ENCODE measurements at places on chromosomes 3 and 15.

DNA sequence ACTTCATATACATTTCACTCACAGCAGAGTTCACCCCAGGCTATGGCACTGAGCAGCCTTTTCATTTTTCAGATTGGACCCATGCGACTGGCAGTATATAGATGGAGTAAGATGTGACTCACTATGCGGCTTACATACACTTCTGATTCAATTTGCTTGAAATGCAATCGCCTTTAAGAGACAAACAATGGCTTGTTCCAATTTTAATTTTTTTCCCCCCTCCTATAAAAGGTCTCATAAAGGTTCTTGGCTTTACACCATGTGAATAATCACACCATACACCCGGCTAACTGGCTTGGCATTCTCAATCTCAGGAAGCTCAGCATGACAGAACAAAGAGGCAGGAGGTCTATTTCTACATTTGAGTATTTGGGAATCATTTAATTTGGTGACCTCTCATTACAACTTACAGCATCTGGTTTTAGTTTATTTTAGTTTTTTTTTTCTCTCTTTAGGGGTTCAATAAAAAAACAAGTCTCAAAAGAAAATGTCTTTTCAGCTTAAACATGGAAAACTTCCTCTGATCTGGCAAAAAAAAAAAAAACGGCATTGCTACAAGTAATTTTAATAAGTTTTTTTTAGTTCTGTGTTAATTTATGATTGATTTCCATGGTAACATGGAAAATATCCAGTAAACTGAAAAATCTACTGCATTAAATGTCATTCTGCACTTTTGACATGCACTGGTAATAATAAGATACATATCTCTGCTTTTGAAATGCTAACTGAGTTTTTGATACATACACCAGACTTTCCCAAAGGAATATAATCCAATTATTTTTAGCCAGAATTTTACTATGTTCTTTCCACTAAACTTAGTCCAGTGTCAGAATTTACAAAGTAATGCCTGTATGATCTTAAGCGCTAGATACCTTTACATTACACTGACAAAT lies 38.8 kb downstream of the GADL1 start:
- DNase-seq: no peak

DNA sequence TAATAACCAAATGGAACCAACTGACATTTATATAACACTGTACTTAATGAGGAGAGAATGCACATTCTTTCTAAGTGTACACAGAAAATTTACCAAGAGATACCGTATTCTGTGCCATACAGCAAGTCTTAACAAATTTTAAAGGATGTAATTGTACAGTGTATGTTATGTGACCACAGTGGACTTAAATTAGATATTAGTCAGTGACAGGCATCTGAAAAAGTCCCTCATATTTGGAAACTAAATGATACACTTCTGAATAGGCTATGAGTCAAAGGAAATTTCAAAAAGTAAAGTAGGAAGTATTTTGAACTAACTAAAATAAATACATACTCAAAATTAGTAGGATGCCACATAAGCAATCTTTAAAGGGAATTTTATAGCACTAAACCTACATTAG lies 59.6 kb upstream of the P3H2 start:
- no peak for DNase-seq

DNA sequence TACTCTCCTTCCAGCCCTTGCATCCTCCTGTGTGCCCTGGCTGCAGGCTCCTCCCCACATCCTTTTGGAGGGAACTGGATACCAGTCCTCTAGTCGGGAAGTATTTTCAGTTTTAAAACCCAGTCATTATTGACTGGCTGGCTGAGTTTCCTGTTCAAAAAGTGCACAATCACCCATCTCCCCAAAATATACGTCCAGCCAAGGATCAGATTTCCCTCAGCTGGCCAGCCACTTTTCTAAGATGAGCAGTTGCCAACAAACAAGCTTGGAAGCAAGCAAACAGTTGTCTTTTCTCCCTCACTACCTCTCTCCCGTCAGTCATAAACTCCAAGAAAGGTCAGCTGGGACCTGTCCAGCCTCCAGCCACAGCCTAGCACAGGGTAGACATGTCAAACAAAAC lies 147.7 kb upstream of the GALNT15 start:
- no peak for DNase-seq

GRCh38 chr3:46200211-46200610 lies 7.9 kb downstream of the CCR1 start:
- no peak for DNase-seq

GRCh38 chr15:66662522-66662921 lies 39.5 kb upstream of the SMAD6 start:
- no peak for DNase-seq
